ENCODE measurements at places on chromosomes 3 and 15.

GRCh38 chr3:59388555-59389270 lies 338.9 kb upstream of the CFAP20DC start:
- DNase-seq: no peak

DNA sequence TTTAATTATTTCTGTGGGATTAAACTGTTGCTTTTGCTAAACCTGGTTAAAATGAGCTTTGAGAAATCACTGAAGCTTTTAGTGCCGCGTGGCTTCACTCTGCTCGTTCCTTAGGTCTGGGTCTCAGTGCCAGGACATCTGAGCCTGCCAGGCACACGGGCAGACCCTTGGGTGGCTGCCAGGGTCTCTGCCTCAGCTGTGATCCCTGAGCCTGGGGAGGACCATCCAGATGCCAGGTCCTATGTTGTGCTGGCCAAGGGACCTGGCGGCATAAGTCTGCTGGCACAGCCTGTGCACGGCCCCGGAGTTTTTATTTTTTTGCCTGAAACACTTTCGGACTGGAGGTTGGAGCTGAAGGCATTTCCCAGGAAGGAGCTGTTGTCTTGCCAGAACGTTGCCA lies 328.1 kb downstream of the LRTM1 start:
- no peak for DNase-seq

DNA sequence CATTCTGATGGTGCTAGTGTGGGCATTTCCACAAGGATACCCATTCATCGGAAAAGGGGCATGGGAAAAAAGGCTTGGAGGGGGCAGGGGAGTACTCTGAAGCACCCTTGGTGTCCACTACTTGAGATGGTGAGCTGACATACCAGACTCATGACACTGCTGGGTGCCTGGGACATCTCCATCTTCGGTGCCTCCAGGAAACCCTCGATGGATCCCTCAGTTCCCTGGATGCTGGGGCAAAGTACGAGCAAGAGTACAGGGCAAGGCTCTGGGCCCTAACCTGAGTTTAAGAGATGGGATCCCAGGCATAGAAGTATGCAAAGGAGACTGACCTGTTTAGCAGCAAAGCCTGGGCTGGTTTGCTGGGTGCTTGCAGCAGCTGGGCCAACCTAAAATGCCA lies 5.2 kb upstream of the IP6K1 start:
- no peak for DNase-seq

GRCh38 chr15:40306908-40307307 lies 827 bp downstream of the PLCB2 start:
- DNase-seq: no peak

DNA sequence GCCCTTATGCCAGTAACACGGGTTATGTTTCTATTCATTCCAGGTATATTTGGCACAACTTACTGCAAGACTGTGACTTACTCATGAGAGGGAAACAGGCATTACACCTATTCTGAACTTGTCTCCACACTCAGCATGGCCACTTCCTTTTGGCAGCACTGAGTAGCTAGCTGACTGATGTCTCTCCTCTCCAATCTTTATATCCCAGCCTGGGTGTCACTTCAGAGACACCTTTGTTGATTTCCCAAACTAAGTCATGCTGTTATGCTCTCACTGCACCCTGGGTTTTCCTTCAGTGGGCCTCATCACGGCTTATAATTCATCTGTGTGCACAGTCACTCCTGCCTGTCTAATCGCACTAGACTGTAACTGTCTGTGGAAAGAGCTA lies 114.8 kb downstream of the MYLK start:
- DNase-seq: no peak

- no peak for DNase-seq
Observed at GRCh38 chr3:101847328-101847727, 2.0 kb upstream of the NFKBIZ start.

GRCh38 chr3:182268711-182269110 lies 524.6 kb upstream of the ATP11B start:
- DNase-seq: no peak

DNA sequence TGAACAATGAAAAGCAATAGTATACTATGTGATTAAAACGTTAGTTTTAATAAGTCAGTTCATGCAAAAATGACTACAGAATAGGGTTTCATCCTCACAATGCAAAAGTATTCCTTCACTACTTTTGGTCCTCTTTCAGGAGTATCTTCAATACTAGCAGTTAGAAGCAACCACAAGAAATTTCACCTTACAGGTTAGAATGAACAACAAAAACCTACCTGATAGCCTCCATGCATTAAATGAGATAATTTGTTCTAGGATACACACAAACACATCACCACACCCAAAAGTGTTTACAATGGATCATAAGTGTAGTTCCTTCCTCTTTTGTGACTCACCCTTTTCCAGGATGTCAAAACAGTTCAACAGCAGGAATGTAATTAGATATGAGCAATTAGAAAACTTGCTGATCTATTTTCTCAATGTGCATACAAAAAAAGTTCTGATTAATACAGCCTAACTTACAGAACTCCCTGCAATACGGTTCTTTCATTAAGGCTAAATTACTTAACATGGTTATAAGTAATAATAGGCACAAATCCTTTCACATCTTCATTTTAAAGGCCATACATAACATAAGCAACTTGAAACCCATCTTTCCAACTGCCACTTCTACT lies 21.6 kb downstream of the UACA start:
- DNase-seq: no peak

- DNase-seq: no peak
Observed at GRCh38 chr15:49688135-49688790, 67.4 kb downstream of the DTWD1 start.

DNA sequence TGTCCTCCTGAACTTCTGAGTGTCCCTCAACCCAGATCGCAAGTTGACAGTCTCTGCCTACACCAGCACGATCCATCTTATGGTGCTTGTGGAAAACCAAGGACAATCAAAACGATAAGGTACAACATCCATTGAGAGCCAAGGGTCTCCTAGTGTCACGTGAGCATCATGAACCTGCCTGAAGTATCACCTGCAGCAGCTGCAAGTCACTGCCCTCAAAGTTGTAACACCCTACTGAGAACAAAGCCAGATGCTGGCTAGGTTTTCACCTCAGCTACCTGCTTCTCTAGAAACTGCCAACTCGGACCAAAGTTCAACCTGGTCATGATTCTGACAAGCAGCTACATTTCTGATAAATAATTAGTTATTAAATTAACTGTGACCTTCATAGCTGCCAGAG lies 17.5 kb downstream of the C2CD4B start:
- DNase-seq: no peak
